ENCODE measurements at places on chromosomes 11 and 22. TPM values are rescaled to one million over a fixed set of nuclear protein-coding genes. Genes with fewer than 3 reads are reported as not detected.

Gene APOL1
- total RNA-seq = 0.13 TPM

Gene TEAD1
- 75.1 TPM for total RNA-seq

DNA sequence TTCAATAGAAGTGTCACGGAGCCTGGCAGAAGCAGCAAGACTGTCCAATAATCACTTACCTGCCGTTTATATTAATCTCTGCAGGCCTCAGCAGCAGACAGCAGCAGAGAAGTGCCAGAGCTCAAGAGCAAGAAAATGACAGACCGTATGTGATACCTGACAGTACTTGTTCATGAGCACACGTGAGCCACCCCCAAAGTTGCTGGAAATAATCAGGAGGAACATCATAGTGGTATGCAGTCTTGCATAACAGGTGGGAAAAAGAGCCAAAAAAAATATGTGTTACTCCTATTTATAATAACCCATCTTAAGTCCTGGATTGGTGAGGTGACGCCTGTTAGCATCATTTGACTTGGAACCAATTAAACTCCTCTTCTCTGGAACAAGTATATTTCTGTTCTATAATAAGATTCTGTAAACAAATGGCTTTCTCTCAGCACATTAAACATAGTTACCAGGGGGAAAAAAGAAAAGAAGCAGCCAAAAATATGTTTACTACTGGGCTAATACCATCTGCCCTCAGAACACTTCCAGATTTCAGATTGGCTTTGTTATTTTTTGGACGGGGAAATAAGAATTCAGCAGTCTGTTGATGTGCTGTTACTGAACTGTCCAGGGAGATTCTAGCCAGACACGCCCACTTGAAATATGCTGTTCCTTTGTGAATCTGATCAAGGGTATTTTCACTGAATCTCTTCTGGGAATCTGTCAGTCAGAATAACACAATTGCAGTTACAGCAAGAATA is 7.9 kb upstream of the SLN start:
- no peak for DNase-seq

GRCh38 chr11:34451053-34451452 is 12.3 kb downstream of the CAT start:
- no peak for DNase-seq

GRCh38 chr11:125931668-125932067 is 14.2 kb upstream of the VSIG10L2 start:
- no peak for DNase-seq
